Globus pallidus (tissue), 1 donor: ENCODE measurements at places on chromosomes 1 and 21.
A peak's percentile ranks its signal among the peaks of the same experiment; 100 is the strongest.

- no peak for DNase-seq
These were observed 813 bp upstream of the SFT2D2 start for GRCh38 chr1:168224991-168225390.

DNA sequence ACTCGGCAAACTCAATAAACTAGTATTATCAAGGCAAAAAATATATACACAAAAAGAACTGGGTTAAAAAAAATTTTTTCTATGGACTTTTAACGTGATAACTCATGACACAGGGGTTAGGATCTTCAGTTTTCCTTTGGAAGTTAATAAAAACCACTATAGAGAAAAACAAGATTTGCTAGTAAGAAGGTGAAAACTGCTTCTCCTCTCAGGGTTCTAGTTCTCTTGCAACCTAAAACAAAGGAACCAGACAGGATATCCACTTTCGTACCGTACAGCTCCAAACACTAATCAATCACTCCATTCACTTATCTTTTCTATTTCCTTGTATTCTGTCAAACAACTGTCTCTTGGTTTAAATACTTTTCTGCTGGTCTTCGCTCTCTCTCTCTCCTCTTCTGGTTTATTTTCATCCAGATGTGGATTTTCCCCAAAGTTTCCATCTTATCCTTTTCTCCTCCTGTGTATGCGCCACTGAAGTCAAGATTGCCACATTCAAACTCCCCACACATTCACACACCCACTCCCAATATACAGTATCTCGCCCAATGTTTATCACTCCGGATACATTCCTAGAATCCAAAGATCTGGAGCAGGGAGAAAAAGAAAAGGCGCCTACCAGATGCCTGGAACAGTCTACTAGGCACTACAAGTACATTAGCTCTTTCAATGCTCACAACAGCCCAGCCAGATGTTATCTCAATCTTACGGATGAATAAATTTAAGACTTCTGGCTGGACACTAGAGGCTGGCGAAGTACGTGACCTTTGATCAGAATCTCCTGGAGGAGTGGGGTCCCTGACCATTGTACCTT is 775 bp upstream of the PRPF38B start:
- no peak for DNase-seq

- no peak for DNase-seq
These were observed 2.4 kb upstream of the PROX1 start for GRCh38 chr1:213985209-213986019.

DNA sequence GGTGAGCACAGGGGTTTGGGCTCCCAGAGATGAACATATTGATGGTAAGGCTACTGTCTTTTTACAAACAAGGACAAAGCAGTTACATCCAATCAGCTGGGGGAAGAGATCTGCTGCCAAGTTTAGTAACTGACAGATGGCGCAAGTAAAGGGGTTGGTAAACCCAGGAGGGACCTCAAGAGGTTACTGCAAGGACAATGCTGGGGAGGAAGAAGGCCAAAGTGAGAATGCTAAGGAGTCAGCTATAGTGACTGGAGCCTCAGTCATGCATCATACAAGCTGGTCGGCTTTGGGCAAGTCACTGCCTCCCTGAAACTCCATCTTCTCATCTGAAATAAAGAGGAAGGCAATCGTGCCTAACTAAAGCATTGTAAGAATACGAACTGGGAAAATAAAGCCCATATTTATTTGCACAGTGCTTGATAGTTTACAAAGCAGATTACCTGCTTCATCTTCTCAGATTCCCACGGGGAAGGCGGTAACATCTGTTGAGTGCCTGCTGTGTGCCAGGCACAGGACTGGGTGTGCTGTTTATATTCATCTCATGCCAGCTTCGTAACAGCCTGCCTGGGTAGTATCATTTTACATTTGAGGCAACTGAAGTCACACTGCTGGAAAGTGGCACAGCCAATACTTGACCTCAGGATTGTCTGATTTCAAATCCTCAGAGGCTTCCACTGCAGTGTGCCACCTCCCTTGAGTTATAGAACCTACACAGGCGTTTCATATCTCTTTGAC is 114.8 kb downstream of the BEND5 start:
- no peak for DNase-seq

- no peak for DNase-seq
These were observed 27.8 kb downstream of the ELK4 start for GRCh38 chr1:205604059-205604458.

- no peak for DNase-seq
These were observed 33.7 kb downstream of the FBXO42 start for GRCh38 chr1:16318555-16318954.

DNA sequence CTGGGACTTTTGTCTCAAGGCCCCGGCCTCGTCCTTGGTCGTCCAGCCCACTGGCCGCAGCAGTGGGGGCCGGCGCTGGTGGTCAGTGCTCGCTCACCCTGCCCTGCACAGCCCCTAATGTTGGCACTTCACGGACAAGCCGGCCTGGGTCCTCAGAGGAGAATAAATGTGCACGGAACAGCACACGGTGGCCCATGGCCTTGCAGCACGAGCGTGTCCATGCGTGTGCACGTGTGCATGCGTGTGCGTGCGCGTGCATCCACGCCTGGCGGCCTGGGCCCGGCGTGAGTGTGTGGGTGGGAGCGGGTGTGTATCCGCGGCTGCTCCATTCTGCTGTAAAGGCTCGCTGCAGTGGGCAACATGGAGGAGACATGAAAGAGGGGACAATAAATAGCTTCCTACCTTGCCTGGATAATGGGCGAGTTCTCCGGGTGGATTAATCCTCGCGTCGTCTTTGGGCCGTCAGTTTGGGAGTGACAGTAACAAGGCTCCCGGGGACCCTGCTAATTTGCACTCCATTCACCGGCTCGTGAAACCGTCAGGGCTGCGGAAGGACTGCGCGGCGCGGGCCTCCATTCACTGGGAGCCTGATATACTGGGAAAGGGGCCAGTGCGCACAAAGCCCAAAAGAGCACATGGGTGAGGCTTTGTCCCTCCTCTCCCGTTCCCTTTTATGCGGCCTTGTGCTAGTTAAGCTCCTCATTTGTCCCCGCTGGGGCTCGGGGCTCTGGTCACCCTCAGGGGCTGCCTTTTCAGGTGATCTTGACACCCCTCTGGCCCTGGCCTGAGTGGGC is 142.8 kb downstream of the PRDM16 start:
- DNase-seq = peak; percentile 62

- no peak for DNase-seq
These were observed 557.2 kb downstream of the MATN1 start for GRCh38 chr1:30166174-30166573.

- no peak for DNase-seq
These were observed 124.8 kb downstream of the PRDM16 start for GRCh38 chr1:3193811-3194210.

GRCh38 chr1:29200906-29201594 is 19.4 kb upstream of the SRSF4 start:
- no peak for DNase-seq

DNA sequence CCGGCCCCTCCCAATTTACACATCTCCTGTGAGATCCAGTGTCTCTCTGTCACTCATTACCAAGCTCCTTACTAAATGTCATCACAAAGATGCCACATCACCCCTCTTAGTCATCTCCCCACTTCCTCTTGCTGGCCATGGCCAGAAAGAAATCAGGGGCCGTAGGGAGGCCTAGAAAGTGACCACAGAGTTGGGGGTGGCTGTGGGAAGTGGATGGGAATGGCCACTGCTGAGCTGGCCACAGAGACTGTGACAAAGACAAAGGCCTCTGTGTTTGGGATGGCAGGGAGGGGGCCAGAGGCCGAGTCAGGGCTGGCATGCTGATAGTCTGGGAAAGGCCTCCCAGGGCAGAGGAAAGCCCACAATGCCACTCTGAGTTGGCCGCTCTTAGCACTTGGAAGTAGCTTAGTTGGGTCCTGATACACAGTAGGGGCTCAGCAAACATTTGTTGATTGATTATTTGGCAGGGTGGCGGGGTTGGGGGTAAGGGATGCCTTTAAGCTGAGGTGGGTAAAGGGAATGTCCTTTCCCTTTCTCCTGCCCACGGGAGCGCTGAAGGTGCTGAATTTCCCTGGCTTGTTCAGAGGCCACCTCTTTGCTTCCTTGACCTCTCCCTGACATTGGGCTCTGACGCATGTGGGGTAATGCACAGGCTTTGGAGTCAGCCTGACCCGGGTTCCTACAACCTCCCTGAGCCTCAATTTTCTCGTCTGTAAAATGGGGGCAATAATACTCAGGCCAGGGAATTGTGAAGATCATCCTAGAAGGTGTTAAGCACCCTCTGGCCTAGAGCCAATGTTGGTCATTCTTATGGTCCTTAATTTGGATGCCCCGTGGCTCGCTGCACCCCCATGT is 13.2 kb downstream of the NAV1 start:
- peak; percentile 97 for DNase-seq

DNA sequence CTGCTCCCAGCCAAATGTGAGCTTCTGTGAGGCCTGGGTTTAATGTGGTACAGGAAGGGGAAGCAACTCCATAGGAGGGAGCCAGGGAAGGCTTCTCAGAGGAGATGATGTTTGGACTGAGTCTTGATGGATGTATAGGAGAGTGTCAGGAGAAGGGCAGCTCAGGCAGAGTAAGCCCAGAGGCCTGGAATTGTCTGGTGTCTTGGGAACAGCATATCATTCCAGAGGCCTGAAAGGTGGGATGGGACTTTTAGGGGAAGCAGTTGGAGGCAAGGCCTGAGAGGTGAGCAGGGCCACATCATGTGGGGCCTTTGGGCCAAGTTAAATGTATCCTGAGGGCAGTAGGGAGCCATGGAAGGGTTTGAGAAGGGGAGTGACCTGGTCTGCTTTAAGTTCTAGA is 148.6 kb upstream of the WNT4 start:
- DNase-seq = no peak

- DNase-seq = no peak
These were observed 1332.2 kb upstream of the PRMT6 start for GRCh38 chr1:105724286-105724685.

- DNase-seq = no peak
These were observed 237.1 kb downstream of the TM2D1 start for GRCh38 chr1:61487801-61488200.

- no peak for DNase-seq
These were observed 25.7 kb upstream of the MACF1 start for GRCh38 chr1:39178541-39179431.

DNA sequence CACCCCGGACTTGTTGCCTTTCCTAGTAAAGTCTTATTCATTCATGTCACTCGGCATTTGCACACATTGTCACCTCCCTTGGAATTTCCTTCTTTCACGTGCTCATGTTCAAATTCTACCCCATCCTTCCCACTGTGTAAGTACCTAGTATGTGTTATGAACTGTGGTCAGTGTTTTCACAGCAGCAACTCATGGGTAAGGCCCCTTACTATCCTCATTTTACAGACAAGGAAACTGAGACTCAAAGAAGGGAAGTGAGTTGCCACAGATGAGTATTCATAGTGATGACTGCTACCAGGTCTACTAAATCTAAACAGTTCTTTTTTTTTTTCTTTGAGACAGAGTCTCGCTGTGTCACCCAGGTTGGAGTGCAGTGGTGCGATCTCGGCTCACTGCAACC is 10.5 kb downstream of the CITED4 start:
- no peak for DNase-seq

GRCh38 chr1:43806183-43806582 is 98.8 kb downstream of the ST3GAL3 start:
- no peak for DNase-seq

DNA sequence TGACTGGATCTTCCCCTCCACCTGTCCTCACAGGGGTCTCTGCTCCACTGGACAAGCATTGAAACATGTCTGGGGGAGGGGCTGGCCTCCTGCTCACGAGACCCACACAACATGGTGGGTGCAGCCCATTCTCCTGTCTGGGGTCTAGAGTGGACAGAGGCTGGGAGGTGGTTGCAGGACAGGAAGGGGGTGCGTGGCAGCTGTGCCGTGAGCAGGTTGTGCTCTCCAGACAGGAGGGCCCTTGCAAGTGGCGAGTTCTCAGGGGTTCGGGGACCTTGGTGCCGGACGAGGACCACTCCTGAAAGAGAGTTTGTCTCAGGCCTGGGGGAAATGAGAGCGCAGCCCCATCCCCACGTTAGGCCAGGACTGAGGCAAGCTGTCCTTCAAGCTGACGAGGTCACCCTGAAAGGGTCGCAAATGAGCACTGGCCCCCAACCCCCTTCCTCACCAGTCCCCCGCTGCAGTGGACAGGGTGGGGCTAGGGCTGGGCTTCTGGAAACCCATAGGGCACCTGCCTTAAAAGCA is 21.2 kb upstream of the TTC34 start:
- no peak for DNase-seq

GRCh38 chr1:208111646-208112190 is 132.5 kb downstream of the PLXNA2 start:
- no peak for DNase-seq

- DNase-seq = peak; percentile 72
These were observed 352.4 kb downstream of the USP25 start for GRCh38 chr21:16082038-16082816.

GRCh38 chr1:196538473-196538872 is 69.8 kb downstream of the KCNT2 start:
- DNase-seq = no peak

DNA sequence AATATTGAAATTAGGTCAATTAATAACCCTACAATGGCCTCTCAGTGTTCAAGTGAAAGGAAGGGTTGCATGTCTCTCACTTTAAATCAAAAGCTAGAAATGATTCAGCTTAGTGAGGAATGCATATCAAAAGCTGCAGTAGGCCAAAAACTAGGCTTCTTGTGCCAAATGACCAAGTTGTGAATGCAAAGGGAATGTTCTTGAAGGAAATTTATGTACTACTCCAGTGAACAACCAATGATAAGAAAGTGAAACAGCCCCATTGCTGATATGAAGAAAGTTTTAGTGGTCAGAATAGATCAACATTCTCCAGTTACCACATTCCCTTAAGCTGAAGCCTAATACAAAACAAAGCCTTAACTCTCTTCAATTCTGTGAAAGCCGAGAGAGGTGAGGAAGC is 10.0 kb downstream of the MAEL start:
- no peak for DNase-seq

GRCh38 chr1:238487931-238488330 is 597.2 kb upstream of the ZP4 start:
- DNase-seq = no peak

GRCh38 chr1:181392613-181393220 is 90.6 kb upstream of the CACNA1E start:
- no peak for DNase-seq

GRCh38 chr1:70840260-70840953 is 207.2 kb downstream of the PTGER3 start:
- no peak for DNase-seq

GRCh38 chr1:185477638-185478580 is 160.9 kb upstream of the IVNS1ABP start:
- DNase-seq = no peak

- no peak for DNase-seq
These were observed 10.8 kb downstream of the NHLH1 start for GRCh38 chr1:160377585-160378206.

DNA sequence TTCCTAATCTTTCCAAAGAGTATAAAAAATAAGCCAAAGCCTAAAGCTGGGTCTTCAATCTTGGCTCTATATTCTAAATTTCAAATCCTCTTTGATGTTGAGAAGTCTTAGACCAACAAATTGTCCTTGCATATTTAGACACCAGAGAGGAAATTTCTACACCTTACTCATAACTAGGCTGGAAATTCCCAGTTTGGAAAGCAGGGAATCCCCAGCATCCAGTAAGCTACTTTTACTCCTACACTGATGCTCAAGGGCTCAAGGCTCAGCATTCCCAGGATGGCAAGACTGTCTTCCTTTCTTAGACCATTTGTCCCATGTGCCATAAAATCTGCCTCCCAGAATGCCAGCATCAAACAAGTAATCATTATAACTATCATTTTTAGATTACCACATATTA is 28.3 kb downstream of the PRDX6 start:
- no peak for DNase-seq

- peak; percentile 53 for DNase-seq
These were observed 22.9 kb upstream of the NDC1 start for GRCh38 chr1:53860967-53861411.
